Muscle of arm (tissue), 14 donors: ENCODE measurements at places on chromosomes 7 and 10.
A peak's percentile ranks its signal among the peaks of the same experiment; 100 is the strongest.

GRCh38 chr10:72062382-72062781, 26.0 kb downstream of the SPOCK2 start:
- no peak for DNase-seq

DNA sequence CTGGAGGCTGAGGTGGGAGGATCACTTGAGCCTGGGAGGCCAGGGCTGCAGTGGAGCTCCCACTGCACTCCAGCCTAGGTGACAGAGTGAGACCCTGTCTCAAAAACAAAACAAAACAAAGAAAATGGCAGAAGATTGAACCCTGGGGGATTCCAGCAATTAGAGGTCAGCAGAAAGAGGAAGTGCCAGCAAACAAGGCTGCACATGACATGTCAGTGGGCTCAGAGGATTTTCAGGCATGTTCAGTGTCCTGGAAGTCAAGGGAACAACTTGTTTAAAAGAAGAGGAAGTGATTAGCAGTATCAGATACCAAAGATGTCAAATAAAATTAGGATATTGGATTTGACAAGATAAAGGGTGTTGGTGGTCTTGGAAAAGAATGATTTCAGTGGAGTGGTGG, 32.3 kb downstream of the RAB18 start:
- DNase-seq = no peak

- DNase-seq = no peak
Observed at GRCh38 chr10:4515721-4516120, 310.3 kb upstream of the AKR1E2 start.

DNA sequence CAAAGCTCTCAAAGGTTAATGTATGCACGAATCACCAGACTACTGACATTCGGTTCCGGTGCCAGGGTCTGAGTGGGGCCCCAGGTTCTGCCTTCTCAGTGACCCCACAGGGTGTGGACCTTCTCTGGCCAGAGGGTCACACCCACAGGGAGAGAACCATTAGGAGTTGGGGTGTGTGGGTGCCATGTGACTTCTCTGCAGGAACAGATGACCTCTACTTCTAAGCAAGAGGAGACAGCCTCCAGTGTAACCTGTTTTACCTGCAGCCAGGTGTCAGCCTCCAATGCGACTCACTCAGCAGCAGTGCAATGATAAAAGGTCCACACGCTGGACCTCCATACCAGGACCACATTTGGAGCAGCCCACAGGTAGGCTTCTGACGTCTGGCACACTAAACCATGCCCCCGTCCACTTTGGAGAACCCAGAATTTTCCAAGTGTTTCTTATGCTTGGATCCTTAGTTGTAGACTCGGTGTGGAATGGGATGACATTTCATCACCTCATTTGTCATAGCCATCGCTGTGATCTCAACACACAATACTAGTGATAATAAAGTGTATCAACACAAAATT, 16.2 kb upstream of the INSIG1 start:
- no peak for DNase-seq

DNA sequence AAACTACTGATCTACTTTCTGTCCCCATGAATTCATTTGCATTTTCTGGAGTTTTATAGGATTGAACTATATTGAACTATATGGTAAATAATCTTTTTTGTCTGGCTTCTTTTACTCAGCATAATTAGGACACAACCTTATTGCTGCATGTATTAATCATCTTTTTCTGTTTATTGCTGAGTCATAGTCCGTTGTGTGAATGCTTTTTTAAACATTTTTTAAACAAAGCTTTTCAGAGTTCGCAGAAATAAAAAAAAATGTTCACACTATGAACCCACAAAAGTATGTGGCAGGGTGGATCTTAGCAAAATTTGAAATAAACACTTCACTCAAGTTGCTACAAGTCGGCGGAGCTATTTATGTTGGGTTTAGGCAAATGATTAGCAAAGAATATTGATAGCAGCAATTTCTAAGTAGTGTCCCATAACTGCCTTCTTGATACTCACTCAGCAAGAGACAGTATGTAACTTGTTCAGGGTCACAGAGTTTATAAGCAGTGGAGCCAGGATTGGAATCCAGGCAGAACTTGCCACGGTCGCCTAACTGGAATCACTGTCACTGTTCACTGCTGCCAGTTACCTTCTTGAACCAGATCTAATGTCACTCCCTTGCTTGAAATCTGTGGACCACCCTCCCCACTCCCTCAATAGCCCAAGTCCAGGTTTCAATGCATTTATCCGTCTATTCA, 5.6 kb downstream of the CH25H start:
- DNase-seq = no peak

DNA sequence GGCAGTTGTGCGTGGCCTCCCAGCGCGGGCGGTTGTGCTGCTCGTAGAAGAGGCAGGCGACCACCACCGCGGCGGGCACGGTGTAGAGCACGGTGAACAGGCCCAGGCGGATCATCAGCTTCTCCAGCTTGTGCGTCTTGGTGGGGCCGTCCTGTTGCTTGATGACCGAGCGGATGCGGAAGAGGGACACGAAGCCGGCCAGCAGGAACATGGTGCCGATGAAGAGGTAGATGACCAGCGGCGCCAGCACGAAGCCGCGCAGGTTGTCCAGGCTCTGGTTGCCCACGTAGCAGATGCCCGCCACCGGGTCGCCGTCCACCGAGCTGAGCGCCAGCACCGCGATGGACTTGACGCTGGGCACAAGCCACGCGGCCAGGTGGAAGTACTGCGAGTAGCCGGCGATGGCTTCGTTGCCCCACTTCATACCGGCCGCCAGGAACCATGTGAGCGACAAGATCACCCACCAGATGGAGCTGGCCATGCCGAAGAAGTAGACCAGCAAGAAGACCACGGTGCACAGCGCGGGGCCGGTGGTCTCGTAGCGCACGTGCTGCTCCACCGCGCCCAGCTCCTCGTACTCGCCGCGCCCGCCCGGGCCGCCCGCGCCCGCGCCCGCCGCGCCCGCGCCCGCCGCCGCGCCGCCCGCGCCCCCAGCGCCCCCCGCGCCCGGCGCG, 2.2 kb downstream of the FZD8 start:
- peak; percentile 37 for DNase-seq

DNA sequence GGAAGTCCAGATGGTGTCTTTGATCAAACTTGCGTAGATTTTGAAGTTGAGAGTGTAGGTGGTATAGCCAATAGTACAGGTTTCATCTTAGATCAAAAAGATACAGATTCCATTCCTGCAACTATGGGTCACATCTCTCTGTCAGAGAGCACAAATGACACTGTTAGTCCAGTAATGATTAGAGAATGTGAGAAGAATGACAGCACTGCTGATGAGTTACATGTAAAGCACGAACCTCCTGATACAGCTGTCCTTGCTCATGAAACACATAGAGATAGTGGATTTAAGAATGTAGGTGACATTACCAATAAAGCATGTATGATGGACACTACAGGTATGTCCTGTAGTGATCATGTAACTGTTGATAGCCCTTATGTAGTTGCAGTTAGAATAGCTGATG, 59.1 kb downstream of the LOXL4 start:
- DNase-seq = no peak

- DNase-seq = no peak
Observed at GRCh38 chr7:16428672-16429071, 7.3 kb upstream of the CRPPA start.

DNA sequence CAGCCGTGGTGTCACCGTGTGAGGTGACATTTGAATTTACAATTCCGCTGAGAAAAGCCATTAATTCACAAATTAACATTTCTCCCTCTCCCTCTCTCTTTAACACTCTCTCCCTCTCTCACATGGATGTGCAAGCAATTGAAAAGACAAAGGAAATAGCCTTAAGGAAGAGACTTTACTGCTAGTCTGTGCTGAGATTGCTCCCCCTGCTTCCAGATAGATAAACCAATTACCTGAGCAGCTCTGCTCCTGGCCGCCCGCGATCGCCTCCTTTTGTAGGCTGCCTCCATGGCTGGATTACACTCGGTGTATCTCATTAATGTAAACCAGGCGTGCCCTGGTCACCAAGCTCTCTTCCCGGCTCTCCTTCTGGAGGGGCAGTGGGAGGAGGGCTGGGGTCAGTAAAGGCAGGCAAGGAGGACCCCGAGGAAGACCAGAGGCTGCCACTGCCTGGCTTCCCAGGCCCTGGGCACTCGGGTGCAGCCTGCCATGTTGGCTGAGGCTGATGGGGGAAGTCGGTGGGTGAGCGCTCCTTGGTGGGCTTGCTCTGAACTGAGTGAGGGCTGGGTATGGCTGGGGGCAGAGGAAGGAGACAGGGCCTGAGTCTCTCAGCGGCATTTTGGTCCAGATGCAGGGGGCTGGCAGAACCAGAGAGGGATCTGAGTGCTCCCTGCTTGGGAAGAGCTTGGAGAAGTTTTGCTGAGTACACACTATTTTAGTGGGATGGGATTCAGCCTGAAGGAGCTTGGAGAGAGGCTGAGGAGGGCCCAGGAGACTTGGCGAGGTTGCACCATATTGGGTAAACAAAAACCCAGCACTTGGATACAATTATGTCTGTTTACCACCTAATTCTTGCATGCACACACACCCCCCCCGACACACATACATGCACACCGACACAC, 42.9 kb downstream of the PAX2 start:
- no peak for DNase-seq

DNA sequence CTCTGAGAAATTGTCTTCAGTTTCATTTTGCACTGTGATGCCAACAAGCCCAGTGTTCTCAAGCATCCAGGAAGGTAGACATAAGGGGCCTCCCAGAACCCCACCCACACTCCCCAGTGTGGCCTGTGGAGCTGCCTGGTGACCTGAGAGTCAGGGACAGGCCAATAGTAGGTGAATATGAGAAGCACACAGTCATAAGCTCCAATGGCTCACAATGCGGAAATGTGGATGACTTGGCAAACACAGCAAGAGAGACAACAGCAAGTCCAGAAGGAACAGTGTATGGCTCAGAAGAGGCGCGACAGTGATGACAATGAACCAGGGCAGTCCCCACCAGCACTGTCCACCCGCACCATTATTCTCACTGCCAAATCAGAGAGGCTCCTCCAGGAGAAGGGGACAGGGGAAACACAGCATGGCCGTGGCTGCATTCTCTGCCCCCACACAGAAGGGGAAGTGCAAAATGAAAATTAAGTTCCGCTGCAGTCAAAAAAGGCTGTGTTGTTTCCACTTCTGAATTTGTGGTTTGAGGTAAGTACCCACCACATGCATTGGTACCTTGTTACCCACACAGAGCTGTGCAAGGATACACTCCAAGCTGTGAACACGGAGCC, 419.8 kb downstream of the GRID1 start:
- no peak for DNase-seq

DNA sequence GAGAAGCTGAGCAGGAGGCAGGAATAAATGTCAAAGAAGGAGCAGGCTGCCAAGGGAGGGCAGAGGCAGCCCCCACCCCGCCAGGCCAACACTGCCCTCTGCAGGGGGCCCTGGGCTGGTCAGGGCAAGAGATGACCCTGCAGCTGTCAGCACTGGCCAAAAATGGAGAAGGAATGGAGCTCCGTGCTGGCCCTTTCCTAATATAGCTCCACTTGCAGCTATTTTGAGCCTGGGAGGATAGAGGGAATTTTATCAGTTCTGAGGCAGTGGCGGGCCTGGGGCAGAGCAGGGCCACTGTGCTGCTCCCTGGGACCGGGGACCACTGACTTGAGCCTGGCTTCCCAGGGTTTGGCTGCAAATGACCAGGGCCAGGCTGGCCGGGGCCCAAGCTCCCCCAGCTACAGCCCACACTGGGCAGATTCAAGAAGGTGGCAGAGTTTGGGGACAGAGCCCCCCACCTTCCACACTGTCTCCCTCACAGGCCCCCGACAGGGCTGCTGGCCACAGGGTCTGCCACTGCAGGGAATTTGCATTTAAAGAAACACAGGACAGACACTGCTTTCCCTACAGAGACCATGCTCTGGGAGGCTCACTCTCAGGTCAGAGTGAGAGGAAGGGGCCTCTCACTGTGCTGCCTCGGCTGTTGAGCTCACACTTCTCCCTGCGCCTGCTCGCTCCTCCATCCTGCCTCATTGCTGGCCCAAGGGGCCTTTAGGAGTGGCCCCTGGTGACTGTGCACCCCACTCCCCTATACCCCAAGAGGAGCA, 16.2 kb downstream of the LDB3 start:
- peak; percentile 34 for DNase-seq
